ENCODE measurements at places on chromosomes 1 and 21.

DNA sequence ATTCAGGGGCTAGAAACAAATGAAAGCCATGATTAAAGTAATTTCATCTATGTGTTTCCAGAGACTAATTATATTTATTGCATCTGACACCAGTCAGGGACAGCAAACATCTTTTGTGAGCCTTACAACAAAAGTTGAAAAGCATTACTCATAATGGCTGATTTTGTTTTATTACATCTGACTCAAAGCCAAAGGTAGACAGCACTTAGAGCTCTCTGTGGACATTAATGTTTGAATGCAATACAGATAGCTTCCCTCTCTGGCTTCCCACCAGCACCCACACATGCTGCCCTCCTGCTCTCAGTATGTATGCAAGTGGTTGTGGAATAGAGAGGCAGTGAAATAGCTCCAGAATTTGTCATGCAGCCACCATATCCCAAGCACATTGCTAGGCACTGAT is 198.7 kb downstream of the SETD4 start:
- no peak overlapping the region for H3K27ac ChIP-seq
- no peak for DNase-seq
- H3K36me3 ChIP-seq: no peaks in the 10 kb centered on the region
- H3K27me3 ChIP-seq: no peaks in the 10 kb centered on the region

DNA sequence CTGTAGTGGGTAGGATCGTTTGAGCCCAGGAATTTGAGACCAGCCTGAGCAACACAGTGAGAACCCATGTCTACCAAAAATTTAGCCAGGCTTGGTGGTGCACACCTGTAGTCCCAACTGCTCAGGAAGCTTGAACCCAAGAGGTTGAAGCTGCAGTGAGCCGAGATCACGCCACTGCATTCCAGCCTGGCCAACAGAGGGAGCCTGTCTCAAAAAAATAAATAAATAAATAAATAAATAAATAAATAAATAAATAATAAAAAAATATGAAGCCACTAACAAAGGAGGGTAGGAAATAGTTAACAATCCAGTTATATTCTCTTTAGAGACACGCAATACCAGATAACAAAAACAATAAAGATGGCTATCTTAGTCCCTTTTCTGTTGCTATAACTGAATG is 11.9 kb upstream of the CBR3 start:
- H3K27ac ChIP-seq: no peak overlapping the region
- no peaks in the 10 kb centered on the region for H3K27me3 ChIP-seq
- no peaks in the 10 kb centered on the region for H3K36me3 ChIP-seq
- H3K4me1 ChIP-seq: peaks cover 5% of the 10 kb centered on the region

DNA sequence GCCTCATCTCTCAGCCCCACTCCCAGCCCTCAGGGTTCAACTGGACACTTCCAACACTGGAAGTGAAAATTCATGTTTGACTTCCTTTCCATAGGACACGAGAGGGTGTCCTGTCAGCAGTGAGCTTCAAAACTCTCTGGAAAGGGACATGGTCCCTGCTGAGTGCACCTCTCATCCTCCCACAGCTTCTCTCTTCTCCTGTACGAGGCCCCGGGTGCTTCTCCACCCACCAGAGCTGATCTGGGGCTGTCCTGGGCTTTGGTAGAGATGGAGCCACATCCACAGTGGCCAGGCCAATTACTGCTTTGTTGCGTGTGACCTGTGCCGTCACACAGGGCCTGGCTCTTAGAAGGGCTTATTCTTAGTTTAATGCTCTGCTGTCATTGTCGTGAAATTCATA is 182.3 kb downstream of the RRAGC start:
- DNase-seq: no peak
- H3K36me3 ChIP-seq: no peaks in the 10 kb centered on the region
- no peaks in the 10 kb centered on the region for H3K4me1 ChIP-seq
- no peak overlapping the region for H3K27ac ChIP-seq
- H3K4me3 ChIP-seq: no peak overlapping the region
- peaks cover 3% of the 10 kb centered on the region for H3K27me3 ChIP-seq

- no peak for DNase-seq
- no peak overlapping the region for H3K27ac ChIP-seq
- no peak overlapping the region for H3K4me3 ChIP-seq
- no peaks in the 10 kb centered on the region for H3K4me1 ChIP-seq
- H3K36me3 ChIP-seq: no peaks in the 10 kb centered on the region
Measured at GRCh38 chr1:178928976-178929375, 58.1 kb upstream of the ANGPTL1 start.

Measured in activated naive CD4-positive, alpha-beta T cell treated with anti-CD3 and anti-CD28 coated beads for 36 hours (primary cell).